Fibroblast of upper back skin (primary cell): ENCODE measurements at places on chromosomes 13 and 19.

- no peak for DNase-seq
Observed at GRCh38 chr13:51549050-51549449, 35.2 kb upstream of the WDFY2 start.

GRCh38 chr19:27887946-27888345, 1325.0 kb downstream of the UQCRFS1 start:
- DNase-seq = no peak

GRCh38 chr19:4878491-4878968, 11.1 kb upstream of the PLIN3 start:
- DNase-seq = no peak

- no peak for DNase-seq
Observed at GRCh38 chr13:99295488-99296252, 11.5 kb downstream of the GPR183 start.

DNA sequence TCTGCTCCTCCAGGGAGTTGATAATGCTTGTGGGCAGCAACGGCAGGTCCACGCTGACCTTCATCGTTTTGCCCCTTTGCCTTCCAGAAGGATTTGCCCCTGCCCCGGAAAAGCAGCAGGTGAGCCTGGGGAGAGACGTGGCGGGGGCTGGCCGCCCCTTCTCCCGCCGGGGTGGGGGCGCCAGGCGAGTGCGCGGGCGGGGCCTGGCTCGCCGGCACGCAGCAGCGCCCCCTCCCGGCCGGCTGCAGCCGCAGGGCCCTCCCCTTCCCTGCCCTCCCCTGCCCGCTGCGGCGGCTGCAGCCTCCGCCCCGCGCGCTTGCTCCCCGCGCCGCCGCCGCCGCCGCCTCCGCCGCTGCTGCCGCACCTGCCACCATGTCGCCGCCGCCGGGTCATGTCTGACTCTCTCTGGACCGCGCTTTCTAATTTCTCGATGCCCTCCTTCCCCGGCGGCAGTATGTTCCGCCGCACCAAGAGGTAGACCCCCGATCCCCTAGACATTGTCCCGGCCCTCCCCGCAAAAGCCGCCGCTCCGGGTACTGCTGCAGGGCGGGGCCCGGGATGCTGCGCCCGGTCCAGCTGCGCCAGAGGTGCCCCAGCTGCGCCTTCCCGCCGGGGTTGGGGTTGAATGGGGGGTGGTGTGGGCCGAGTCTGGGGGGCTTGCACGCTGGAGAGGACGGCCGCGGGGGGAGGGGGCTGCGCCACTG, at the start of gene MAST1:
TSS of gene MAST1 (plus strand) at position 334 of the 704 bp plus-strand sequence. CDS start at position 392, 58 bp downstream.
- no peak for DNase-seq

DNA sequence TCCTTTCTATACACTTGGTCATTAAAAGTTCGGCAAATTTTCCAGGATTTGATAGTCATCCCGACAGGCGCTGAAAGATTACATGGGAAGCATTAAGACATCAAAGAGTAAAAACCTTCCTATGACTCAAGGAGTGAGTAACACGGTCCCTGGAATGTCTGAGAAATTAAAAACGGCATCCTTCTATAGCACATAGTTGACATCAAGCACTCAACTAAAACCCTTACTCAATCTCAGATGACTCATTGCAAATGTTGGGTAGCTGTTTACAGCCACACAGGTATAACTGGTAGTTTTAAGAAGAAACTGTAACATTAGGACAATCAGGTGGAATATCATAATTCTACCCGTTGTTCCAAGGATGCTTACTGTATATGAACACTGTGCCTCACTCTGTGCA, 6.4 kb upstream of the LGALS13 start:
- DNase-seq = no peak

- no peak for DNase-seq
Observed at GRCh38 chr19:2170219-2170618, 6.5 kb downstream of the DOT1L start.

GRCh38 chr19:4378886-4379285, 21.5 kb downstream of the SH3GL1 start:
- DNase-seq = no peak

DNA sequence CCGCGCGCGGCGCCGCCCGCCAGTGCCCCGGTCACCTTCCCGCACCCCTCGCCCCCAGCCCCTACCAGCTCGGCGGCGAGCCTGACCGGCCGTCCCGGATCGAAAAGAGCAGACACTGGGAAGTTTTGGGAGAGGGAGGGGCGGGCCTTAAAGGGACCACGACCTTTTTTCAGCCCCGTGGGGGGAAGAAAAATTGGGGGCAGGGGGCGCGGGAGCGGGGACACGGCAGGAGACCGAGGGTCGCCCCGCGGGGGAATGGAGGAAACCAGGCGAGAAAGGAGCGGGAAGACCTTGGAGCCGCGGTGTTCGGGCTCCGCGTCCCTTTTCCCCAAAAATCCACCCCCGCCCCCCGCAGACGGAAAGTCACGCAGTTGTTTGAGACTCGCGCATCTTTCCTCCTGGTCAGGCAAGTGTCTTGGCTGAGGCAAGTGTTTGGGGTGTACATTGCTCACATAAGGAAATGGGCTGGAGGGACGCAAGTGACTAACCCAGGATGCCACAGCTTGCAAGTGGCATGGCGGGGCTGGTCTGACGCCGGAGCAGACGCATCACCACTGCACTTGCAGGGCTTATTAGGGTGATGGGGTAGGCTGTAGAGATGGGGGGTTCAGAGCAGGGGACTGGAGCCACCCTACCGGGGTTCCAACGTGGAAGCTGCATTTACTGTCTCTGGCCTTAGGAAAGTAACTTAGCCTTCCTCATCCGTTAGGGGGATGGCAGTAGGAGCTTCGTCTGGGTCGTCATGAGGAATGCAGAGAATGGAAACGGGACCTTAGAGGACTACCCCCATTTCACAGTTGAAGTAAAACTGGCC, 2.7 kb upstream of the HNRNPL start:
- DNase-seq = peak; percentile 56

- DNase-seq = no peak
Observed at GRCh38 chr19:681029-682019, 5.1 kb downstream of the FSTL3 start.

- DNase-seq = peak; percentile 23
Observed at GRCh38 chr13:30256713-30257467, 50.5 kb downstream of the KATNAL1 start.

DNA sequence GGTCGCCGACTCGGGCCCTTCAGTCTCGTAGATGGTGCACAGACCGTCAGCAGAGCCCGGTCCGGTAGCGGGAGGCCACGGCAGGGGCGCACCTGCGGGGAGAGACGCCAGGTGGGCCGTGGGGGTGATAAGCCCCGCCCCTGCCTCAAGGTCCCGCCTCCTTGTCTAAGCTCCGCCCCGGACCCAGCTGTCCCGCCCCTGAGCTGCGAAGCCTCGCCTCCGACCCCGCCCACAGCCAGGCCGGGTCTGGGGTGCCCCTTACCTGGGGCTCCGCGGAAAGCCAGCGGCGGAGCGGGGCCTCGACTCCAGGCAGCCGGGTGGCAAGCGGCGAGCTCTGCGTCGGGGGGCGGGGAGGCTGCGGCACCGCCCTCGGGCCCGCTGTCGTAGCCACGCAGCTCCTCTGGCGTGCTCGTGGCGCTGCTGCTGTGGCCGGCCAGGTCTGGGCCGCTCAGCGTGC, 4.7 kb downstream of the PRR36 start:
- DNase-seq = no peak

- no peak for DNase-seq
Observed at GRCh38 chr13:53214433-53214832, 185.8 kb downstream of the OLFM4 start.

- DNase-seq = no peak
Observed at GRCh38 chr19:14030997-14031718, 404 bp upstream of the IL27RA start.

GRCh38 chr13:94712812-94713560, 641 bp upstream of the SOX21 start:
- peak; percentile 34 for DNase-seq

DNA sequence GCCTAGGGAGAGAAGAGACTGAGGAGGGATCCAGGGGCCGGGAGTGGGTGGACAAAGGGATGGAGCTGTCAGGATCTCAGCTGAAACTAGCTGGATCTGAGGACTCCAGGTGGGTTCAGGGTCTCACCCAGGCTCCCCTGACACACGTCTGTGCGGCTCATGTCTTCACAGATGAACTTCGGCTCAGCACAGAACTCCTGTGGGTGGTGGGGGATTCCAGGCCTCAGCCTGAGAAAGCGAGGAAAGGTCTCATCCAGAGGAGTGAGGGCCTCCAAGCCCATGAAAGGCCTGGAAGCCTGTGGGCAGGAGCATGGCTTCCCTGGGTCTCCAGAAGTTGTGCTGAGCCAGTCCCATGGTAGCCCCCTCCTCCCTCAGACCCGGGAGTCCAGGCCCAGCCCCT, 1.4 kb downstream of the CAPN12 start:
- no peak for DNase-seq

DNA sequence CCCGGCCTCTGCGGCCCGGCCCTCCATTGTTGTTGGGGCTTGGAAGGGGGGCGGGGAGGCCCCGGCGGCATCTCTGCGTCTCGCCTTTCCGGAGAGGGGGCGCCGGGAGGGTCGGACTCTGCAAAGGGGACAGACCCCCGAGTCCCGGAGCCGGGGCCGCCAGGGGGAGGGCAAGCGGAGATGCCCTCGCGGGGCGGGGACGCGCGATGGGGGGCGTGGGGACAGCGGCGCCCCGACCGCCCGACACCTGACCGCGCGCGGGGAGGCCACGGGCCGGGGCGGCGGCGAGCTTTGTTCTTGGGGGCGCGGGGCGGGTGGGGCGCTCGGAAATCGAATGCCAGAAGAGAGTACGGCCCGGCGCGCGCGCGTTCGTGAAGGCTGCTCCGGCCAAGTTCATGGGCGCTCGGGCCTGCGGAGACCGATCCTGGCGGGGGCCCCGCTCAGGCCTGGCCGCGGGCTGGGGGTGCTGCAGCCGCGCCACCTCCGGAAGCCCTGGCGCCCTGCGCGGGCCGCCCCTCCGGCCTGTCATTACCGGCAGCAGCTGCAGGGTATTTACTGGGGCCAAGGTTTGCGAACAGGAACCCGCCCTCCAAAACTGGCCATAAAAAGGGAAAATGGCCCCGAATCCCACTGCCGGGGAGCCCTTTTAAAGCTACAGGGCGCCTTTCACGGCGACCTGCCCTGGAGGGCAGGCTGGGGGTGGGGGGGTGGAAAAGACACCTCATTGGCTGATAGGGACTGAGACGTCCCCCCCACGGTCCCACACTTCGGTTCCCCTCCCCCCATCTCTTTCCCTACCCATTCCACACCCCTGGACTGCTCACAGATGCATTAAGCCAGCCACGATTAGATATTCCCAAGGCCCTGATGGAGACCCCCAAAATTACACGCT, 11.1 kb upstream of the NANOS3 start:
- DNase-seq = no peak

GRCh38 chr13:111415246-111415645, 94.8 kb downstream of the TEX29 start:
- DNase-seq = no peak

DNA sequence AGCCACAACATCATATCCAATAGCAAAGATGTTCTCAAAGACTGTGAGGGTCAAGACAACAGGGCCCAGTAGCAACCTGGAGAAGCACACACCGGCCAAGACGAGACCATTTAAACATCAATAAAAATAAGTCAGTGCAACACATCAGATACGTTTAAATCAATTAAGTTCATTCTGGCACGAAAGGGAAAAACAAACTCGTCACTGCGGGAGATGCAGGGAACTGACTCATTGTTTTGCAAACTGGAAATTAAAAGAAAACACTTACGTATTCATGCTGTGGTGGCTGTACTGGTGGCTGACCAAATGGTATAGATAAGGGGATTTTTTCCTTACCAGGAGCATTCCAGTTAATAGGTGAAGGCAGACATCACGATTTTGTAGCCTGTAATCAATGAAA, 26.3 kb upstream of the SLC15A1 start:
- DNase-seq = no peak

DNA sequence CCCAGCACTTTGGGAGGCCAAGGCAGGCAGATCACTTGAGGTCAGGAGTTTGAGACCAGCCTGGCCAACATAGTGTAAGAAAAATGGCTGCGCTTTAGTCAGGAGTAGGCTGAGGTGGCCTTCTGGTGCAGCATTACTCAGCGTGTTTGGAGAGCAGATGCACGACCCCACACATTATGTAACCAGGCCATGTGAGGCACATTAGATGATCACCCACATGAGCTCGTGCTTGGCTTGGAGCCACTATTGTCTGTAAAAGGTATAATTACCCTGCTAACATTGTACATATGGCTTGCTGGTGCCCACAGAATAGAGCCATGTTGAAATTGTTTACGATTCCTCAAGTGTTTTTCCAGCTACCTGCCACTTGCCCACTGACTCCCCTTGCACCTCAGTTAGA, 24.0 kb upstream of the SCEL start:
- DNase-seq = peak; percentile 16

GRCh38 chr13:39957868-39958677, 302.6 kb downstream of the COG6 start:
- DNase-seq = no peak

DNA sequence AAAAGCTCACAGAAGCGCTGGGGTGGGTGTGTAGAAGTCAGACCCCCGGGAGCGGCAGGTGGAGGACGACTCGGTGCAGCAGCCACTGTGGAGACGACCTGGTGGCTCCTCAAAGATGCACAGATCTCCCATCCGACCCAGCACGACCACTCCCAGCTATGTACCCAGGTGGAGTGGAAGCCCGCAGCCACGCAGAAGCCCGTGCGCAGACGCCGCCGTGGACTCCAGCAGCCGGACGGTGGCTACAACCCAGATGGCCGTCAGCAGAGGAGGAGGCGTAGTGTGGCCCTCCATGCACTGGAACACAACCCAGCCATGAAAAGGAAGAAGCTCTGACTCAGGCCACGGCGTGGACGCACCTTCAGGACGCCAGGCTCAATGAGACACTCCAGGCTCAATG, 21.7 kb downstream of the CSNK1G2 start:
- DNase-seq = no peak

DNA sequence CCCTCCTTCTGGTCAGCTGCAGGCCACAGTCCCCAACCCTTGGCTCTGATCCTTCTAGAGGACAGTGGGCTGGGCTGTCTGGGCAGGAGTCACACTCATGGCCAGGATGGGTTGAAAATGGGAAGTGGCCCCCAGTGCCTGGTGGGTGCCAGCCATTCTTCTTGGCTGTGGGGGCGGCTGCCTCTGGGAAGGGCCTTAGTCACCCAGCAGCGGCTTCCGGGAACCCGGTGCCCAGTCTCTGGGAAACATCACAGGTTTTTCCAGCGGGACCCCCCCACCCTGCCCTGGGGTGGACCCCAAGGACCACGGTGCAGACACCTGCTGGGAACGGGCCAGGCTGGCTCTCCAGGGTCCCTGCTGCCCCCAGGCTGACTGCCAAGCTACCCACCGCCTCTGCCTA, 27.3 kb upstream of the SLC7A10 start:
- DNase-seq = no peak

- DNase-seq = no peak
Observed at GRCh38 chr13:33284916-33285315, 639 bp downstream of the STARD13 start.

DNA sequence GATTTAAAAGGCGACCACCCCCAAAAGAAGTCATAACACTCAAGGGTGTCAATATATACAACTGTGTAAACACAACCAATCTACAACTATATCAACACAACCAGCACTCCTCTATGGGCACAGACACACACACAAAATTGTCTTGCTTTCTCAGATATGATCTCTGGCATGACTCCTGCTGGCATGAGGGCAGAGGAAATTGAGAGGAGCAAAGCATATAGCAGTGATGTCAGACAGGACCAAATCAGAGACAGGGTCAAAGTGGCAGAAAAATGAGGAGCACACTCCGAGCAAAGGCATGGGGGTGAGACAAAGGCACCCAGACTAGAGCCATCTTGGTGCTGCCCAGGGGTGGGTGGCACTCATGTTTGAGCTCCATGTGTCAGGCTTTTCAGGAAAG, 9.6 kb downstream of the IRGQ start:
- DNase-seq = no peak

- no peak for DNase-seq
Observed at GRCh38 chr19:1284293-1284978, 1.2 kb upstream of the EFNA2 start.
